ENCODE measurements at places on chromosomes 1 and 21.

DNA sequence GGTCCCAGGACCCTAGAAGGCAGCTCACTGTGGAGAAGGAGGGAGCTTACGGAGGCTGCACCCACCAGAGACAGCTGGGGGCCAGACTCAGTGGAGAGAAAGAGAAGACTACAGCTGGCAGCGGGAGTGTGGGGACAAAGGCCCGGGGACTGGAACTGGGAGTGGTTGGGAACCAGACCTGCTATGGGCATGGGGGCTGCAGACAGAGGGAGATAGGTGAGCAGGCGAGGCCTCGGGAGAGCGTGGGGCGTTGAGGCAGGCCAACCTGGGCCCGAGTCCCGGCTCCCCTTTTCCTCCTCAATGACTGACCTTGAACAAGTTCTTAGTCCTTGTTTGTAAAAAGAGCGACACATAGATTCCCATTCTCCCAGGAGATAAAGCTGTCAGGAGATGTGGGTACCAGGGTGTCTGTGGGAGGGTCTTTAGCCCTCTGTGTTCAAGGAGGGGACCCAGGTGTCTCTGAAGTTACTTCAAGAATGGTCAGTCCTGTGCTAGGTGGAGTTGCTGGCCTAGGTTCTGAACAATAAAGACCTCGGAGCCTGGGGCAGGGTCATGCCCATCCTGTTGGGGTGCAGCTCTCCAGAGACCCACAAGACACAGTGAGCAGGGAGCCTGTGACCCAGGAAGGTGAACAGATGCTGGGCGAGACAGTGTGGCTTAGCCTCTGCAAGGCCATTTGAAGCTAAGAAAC, 87.9 kb downstream of the ITPKB start:
- DNase-seq = no peak

DNA sequence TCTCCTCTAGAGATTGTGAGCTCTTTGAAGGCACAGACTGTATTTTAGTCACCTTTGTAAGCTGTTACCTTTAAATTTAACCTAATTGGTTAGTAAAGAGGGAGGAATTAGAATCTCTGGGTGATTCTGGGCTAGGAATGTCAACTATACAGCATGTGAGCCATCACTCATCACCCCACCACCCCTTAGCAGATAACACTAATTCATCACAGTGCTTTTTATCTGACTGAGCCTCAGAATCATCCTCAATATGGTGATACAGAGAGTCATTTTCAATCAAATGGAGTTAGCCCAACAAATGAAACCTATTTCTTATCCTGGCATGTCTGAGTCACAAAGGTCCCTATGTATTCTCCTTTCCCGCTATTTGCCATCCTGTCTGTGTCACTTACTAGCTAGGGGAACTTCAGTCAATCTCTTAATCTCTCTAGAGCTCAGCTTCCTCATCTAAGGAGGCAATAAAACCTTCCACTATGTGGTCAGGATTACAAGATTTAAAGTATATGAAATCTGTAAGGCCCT, 13.3 kb downstream of the KCNJ10 start:
- DNase-seq = no peak

DNA sequence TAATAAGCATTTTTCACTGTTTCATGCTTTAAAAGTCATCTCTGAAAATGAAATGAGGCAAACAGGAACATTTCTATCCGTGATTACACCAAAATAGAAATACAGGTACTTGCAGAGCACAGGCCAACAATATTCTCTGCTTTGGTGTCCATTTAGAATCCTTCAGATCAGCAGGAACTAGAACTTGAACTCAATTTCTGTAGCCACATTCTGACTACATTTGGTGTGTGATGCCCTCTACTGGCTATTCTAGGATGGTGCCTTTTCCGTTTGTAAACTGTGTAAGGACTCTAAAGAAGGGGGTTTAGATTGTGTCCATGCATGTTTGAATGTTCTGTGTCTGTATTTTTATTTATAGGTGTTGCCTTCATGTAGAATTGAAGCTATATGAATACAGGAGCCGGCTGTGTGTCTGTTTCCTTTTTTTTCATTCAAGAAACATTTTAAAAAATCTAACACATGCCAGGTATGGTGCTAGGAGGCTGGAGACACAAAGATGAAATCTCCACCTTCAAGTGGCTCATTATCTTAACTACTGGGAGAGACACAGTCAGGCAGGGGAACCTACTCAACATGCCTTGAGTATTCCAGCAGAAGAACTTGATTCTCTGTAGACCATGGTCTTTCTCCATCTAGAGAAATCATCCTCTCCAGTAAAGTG, 7.6 kb upstream of the ZNF326 start:
- peak; percentile 80 for DNase-seq

DNA sequence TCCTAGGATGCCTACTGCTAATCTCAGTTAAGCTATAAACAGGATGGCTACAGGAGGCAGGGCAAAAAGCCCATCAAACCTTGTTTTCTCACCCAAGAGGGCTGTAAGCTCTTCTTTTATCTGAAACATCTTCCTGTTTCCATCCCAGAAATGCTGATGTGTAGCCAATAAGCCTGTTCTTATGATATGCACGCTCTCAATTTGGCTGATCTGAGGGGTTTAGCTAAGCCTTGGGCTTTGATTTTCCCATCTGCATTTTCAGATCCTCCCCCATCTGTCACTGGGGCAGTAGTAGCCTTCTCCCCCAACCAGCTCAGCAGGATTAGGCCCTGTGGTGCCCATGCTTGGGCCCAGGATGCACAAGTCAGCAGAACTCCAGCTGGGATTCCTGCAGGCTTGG, 105.0 kb downstream of the BRINP2 start:
- no peak for DNase-seq

- peak; percentile 41 for DNase-seq
These were observed 21.0 kb downstream of the CNIH4 start for GRCh38 chr1:224377676-224378006.

DNA sequence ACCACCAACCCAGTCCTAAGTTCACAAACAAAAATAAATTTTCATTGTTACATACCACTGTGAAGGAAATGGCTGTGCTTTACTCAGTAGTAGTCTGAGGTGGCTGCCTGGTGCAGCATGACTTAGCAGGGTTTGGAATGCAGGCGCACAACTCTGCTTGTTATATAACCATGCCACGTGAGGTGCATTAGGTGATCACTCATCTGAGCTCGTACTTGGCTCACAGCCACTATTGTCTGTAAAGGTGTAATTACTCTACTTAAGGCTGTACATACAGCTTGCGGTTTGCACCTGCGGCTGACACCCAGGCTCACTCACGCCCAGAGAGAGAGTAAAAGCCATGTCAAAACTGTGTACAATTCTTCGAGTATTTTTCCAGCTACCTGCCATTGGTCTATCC, 599.4 kb downstream of the LTN1 start:
- no peak for DNase-seq

- no peak for DNase-seq
These were observed 3.3 kb upstream of the C1orf174 start for GRCh38 chr1:3903141-3904005.

GRCh38 chr1:32898958-32899357, 2.2 kb downstream of the TMEM54 start:
- DNase-seq = no peak

GRCh38 chr1:39485046-39485803, 6.2 kb upstream of the BMP8A start:
- no peak for DNase-seq

- DNase-seq = no peak
These were observed 23.1 kb downstream of the TRAF5 start for GRCh38 chr1:211349741-211350140.

DNA sequence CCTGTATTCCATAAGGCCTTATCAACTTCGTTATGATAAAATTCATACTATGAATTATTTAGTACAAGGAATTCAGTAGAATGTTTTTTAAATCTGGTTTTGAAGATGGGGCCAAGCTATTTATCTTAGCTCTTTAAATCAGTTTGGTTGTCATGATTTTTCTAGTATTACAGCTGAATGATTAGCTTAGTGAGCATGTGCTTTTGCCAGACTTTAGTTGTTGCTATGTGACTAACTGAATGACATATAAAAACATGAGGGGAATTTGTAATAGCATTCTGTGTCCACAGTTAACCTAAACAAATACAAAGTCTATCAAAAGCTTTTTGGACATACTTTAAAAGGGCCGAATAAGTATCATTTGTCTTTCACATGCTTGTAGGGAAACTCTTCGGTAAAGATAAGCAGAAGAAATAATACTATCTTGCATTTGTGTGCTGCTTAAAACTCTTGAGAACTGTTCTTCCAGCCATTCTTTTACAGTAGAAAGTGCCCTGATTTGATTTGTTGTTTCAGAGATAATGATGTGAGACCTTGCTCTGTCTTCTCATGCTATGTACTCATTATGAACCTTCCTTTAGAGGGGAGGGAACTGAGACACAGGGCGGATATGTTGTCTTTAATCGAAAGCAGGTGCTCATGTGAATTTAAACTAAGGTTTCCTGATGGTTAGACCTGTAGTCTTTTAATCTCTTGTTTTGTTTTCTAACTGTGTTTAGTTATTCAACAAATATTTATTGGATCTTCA, 18.8 kb downstream of the NEK7 start:
- no peak for DNase-seq

DNA sequence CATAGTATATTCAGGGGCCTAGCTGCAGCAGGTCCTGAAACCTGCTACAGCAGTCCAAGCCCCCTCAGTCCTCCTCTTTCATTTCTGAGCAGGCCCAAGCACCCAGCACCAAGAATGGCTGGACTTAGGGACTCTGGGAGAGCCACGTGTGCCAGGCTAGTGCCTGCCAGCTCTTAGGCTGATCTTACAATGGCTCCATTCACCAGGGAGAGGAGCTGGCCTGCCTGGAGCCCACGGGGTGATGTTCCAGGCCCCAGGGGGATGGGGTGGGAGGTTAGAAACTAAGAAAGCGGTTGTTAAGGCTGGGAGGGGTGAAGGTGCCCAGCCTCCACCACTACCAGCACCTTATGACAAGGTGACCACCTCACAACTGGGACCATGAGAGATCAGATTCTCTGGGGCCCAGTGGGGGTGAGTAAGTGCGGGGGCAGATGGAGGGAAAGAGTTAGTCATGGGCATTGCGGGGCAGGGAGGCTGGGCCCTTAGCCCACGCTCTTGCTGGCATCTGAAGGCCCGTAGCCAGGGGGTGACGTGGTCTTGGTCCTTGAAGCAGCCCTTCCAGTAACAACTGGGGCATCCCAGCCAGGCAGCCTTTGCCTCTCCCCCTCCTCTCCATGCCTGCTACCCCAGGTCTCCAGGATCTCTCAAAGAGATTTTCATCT, 30.3 kb upstream of the CLIC4 start:
- no peak for DNase-seq

DNA sequence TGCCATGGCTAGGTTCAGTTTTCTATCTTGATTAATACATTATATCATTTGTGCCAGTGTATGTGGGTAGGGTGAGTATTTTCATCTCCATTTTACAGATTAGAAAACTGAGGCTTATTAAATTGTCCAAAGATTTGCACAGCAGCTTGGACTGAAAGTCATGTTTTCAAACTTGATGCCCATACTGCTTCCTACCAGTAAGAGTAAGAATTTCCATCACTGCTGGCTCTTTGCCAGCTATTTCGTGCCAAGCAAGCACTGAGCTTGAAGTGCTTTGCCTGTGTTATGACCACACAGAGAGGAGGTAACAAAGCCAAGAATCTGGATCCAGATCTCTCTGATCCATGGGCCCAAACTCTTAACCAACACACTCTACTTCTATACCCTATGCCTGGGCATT, 295.0 kb downstream of the VAV3 start:
- peak; percentile 22 for DNase-seq

DNA sequence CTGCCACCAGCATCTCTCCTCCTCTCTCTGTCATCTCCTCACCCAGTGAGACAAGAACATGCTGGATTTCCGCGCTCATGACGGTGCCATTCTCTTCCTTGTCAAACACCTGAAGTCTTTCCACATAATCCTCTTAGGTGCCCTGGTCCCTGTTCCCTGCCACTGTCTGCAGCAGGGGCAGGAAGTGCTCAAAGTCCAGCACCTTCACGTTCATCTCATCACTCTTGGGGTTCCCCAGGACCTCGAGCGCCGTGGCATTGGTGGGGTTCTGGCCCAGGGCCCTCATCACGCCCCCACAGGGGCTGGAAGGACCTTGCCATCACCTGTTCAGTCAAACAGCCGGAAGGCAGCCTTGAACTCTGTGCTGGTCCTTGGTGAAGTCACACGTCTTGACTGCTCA, 9.1 kb upstream of the AGPAT3 start:
- DNase-seq = no peak

DNA sequence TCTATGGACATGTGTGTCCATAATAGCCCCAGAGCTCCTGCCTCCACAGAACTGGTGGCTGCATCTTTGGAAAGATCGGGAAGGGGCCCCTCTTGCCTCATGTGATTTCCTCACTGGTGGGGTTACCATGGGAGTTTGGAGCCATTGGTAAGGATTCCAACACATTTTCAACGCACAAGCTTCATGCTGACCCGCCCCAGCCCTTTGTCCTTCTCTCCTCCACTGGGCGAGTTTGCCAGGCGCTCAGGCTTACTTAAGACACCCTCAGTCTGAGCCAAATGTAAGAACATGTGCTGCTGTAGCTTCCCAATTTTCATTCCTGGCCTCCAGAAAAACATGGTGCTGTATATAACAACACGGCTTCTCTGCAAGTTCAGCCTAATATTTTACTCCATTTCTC, 72.4 kb downstream of the ATP5PO start:
- no peak for DNase-seq

Measured in AG08395 (cell line).